ENCODE measurements at places on chromosomes 2 and 18. TPM values are rescaled to one million over a fixed set of nuclear protein-coding genes. Genes with fewer than 3 reads are reported as not detected.

ADCYAP1 gene
- total RNA-seq = not detected

DLGAP1 gene
- not detected for total RNA-seq

C2orf81 gene
- 9.8 TPM for total RNA-seq

CARF gene
- total RNA-seq = 6.5 TPM

COMMD1 gene
- 16.3 TPM for total RNA-seq

SERPINB7 gene
- 4.2 TPM for total RNA-seq

LDAH gene
- total RNA-seq = 14.6 TPM

SLC19A3 gene
- 4.5 TPM for total RNA-seq

ORMDL1 gene
- 21.2 TPM for total RNA-seq

CCBE1 gene
- 5.8 TPM for total RNA-seq

EVX2 gene
- total RNA-seq = not detected

Data from PC-9 (cell line).